KBM-7 (cell line): ENCODE measurements at places on chromosomes 2 and 18.

- no peak for DNase-seq
Measured at GRCh38 chr18:8277270-8277669, 332.0 kb upstream of the RAB12 start.

GRCh38 chr2:10233131-10234012 lies 69.3 kb upstream of the HPCAL1 start:
- no peak for DNase-seq

GRCh38 chr2:200613692-200614091 lies 27.9 kb downstream of the AOX1 start:
- DNase-seq: no peak

DNA sequence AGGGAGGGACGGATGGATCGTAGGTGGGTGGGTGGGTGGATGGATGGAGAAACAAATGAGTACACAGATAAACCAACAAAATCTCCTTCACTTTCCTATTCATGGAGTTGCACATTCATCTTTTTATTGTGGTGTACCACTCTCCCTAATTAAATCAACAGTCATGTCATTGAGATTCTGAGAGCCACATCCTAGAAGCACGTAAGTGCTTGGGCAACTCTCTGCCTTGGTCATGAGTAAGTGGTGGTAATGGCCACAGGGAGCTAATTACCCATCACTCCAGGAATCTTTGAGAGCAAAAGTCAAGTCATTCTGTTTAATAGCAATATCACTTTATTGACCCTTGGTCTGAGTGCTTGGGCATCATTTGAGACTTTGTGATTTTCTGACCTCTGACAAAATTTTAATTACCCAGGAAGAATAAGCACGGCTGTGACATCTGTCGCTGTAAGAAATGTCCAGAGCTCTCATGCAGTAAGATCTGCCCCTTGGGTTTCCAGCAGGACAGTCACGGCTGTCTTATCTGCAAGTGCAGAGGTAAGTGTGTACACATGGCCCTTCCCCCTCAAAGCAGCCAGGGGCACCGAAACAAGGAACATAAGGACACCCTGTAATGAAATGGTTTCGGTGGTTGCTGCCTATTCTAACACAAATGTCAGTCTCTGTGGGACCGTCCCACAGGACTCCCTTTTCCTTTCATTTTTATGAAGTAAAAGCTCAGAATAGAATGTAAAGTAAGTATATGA lies 85.9 kb downstream of the FEZ2 start:
- DNase-seq: no peak

DNA sequence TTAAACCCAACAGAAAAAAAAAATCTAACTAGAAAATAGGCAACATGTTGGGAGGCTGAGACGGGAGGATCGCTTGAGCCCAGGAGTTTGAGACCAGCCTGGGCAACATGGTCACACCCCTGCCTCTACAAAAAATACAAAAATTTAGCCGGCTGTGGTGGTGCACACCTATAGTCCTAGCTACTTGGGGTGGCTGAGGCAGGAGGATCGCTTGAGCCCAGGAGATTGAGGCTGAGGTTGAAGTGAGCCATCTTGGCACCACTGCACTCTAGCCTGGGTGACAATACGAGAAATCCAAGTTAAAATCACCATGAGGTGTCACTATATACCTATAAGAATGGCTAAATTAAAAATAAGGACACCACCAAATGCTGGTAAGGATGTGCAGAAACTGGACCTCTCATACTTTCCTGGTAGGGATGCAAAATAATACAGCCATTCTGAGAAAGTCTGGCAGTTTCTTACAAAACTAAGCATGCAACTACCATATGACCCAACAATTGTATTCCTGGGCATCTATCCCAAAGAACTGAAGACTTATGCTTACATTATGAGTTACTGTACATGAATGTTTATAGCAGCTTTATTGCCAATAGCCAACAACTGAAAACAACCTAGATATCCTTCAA lies 2.2 kb downstream of the SEPTIN10 start:
- DNase-seq: no peak

DNA sequence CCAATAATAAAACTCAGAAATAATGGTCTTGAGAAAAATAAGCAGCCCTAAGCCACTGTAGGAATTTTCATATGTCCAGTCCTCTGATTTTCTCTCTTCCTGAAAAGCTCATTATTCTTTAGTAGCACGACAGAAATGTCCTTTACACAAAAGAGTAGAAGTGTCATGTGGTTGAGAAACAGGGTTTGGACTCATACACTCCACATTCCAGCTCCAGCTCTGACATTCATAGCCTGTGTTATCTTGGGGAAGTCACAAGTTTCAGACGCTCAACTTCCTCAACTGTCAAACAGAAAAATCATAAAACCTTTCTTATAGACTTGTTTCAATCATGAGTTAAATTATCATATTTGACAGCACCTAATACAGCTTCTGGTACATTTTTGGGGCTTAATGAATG lies 511.5 kb downstream of the TNS1 start:
- no peak for DNase-seq

DNA sequence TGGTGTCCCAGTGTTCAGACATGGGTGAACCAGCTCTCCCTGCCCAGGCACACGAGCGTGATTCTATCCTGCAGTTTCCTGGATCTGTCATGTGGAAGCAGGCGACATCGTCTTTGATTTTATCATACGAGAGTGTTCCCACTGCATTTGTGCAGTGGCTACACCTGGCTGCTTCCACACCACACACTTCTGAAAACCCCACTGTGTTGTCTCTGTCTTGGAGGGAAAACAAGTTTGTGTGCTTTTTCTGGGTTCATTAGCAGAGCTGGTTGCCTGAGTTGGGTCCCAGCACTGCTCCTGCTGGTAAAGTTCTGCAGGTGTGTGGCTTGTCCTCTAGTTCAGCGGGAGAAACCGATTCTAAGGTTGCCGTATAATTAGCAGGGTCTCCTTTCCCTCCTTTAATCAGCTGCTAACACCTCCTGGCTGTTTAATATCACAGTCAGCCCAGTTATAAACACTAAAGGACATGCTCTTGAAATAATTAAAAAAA lies 58.5 kb upstream of the TWIST2 start:
- DNase-seq: no peak

DNA sequence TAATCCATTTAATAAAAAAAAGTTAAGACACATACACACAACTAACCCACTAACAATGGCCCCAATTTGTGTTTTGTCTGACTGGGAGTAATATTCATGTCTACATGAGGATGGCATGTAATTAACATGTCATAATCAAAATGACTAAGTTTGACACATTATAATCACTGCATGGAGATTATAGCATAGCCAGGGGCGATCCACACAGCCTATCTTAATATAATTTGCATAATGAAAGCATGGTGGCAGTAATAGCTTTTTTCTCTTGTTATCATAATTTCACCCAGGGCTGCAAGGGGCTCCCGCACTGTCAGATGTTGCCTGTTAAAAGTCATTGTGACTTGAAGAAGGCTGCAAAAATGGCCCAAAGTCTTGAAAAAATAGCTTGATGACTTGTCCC lies 243.7 kb downstream of the SMAD2 start:
- DNase-seq: no peak

GRCh38 chr18:69686861-69687260 lies 260.8 kb downstream of the CD226 start:
- no peak for DNase-seq

- DNase-seq: no peak
Measured at GRCh38 chr2:72864500-72864899, 22.7 kb upstream of the SPR start.
